ENCODE measurements at places on chromosomes 11 and 22.
A peak's percentile ranks its signal among the peaks of the same experiment; 100 is the strongest.

DNA sequence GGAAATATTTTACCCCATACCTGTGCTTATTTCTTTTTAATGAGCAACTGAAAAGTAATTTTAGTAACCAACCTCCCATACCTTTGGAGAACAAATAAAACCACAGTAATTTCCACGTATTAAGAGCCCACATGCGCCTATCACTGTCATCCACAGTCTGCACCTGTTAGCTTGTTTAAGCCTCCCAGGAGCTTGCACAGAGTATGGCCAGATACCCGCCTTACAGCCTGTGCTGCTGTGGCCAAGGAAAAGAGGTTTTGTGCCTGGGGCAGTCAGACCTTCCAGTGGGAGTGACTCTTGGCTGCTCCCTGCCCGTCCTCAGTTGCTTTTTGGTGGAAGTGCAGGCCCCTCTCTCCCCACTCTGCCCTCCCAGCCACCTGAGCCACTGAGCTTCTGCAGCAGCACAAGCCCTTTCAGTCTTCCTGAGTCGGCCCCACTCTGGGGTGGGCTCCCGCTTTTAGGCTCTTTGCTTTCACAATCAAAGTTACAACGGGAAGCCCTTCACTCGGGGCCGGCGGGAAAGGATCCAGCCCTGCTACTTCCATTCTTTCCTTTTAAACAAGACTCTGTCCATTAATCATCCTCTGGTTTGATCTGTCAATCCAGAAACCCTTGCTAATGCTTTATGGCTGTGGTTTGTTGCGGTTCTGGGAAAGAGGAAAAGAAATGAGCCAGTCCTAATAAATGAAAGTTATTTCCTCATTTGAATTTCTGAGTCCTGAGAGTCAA, 308.8 kb downstream of the TBC1D22A start:
- no peak overlapping the region for H3K4me3 ChIP-seq
- no peak overlapping the region for H3K27ac ChIP-seq
- H3K4me1 ChIP-seq: peaks cover 2% of the 10 kb centered on the region
- no peaks in the 10 kb centered on the region for H3K36me3 ChIP-seq
- DNase-seq: no peak

DNA sequence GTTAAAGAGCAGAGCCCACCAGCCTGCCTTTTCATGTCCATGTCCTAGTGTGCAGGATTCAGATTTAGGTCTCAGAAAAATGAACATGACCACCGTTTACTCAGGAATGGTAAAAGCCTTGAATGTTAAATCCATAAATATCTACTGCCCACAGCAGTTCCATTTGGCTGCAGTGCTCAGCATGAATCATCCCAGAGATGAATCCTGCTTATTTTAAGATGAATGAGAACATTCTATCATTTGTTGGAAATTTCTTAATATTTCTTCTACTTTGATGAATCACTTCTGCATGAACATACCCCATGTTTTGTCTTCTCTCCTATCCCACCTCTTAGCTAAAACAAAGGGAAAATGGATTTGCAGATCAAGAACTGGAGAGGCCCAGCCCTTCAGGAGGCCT, 47.5 kb upstream of the AQP11 start:
- H3K27me3 ChIP-seq: no peaks in the 10 kb centered on the region
- no peak overlapping the region for H3K4me3 ChIP-seq
- H3K4me1 ChIP-seq: no peaks in the 10 kb centered on the region
- H3K27ac ChIP-seq: no peak overlapping the region
- no peaks in the 10 kb centered on the region for H3K36me3 ChIP-seq

- no peaks in the 10 kb centered on the region for H3K36me3 ChIP-seq
- H3K4me3 ChIP-seq: no peak overlapping the region
- H3K27me3 ChIP-seq: peaks cover 24% of the 10 kb centered on the region
- H3K4me1 ChIP-seq: peaks cover 32% of the 10 kb centered on the region
- H3K27ac ChIP-seq: no peak overlapping the region
These were observed 2.6 kb downstream of the OVOL1 start for GRCh38 chr11:65789230-65790103.

DNA sequence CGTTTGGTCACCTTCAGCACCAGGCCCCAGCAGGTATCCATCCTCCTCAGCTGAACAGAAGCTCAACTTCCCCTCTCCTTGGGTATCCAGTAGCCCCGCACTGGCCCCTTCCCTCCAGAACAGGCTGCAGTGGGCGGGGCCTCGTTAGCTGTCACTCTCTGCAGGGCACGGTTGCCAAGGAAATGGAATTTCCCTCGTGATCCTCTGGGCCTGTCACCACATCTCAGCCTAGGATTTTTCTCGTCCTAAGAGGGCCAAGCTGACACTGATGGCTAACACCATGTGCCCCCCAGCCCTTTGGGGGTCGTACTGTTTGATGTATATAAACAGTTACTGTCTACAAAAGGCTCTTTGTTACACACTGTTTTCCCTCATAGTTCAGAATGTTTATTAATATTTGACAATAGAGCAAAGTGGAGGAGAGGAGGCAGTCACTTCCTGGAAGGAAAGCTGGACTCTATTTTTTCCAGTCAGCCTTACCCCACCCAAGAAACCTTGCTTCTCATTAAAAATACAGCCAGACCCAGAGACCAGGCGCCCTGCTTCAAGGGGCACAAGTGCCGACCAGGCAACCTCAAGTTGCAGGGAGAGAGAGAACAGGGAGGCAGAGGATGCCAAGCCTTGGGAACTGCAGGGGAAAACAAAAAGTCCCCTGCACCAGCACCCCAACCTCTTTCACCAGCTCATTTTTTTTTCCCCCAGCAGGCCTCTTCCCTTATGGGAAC, 44.5 kb downstream of the FEZ1 start:
- no peak overlapping the region for H3K27ac ChIP-seq
- H3K36me3 ChIP-seq: no peaks in the 10 kb centered on the region
- no peak for DNase-seq
- H3K4me1 ChIP-seq: no peaks in the 10 kb centered on the region
- H3K27me3 ChIP-seq: no peaks in the 10 kb centered on the region

- H3K27me3 ChIP-seq: no peaks in the 10 kb centered on the region
- H3K4me1 ChIP-seq: peaks cover 4% of the 10 kb centered on the region
- H3K36me3 ChIP-seq: no peaks in the 10 kb centered on the region
- H3K27ac ChIP-seq: no peak overlapping the region
These were observed 8.3 kb downstream of the C11orf86 start for GRCh38 chr11:66983275-66983924.

GRCh38 chr11:96338910-96339705, 3.9 kb downstream of the MAML2 start:
- H3K36me3 ChIP-seq: no peaks in the 10 kb centered on the region
- no peak for DNase-seq
- peak overlapping the region; percentile 74 for H3K4me3 ChIP-seq

DNA sequence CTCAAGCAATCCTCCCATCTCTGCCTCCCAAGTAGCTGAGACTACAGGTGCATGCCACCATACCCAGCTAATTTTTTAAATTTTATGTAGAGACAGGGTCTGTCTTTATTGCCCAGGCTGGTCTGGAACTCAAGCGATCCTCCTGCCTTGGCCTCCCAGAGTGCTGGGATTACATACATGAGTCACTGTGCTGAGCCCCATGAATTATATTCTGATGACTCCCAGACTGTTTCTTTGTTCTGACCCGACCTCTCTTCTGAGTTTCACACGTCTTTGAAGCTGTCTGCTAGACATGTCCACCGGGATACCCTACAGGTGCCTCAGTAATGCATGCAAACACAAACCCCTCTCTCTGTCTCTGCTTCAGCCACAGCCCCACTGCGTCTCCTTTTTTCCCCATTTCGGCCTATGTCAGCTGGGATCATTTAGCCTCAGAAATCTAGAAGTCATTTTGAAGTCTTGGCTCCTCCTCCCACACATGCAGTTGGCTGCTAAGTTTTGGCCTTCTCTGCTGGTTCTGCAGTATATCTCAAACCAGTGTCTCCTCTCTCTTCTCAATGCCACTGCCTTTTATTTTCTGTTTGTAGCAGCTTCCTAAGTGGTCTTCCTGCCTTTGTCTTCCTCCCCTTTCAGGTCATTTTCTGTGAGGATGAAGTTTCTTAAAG, 4.8 kb downstream of the VPS26B start:
- peaks cover 43% of the 10 kb centered on the region for H3K4me1 ChIP-seq
- H3K27me3 ChIP-seq: no peaks in the 10 kb centered on the region
- H3K4me3 ChIP-seq: no peak overlapping the region
- no peaks in the 10 kb centered on the region for H3K36me3 ChIP-seq

DNA sequence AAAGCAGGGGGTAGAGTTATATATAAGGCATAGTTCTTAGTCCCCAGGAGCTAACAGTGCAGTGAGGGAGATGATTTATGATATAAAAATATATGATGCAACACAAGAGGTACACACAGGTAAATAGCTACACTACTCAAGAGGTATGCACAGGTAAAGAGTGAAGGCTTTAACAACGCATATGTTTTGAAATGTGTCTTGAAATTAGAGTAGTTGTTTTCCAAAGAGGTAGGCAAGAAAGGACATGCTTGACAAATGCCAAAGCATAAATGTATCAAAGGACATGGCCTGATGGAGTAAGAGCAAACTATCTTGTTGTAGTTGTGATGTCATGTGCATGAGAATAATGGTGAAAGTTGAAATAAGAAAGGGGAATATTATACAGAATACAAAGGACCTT, 104.3 kb upstream of the C11orf87 start:
- DNase-seq: no peak
- H3K4me3 ChIP-seq: no peak overlapping the region
- no peaks in the 10 kb centered on the region for H3K4me1 ChIP-seq
- no peak overlapping the region for H3K27ac ChIP-seq
- no peaks in the 10 kb centered on the region for H3K36me3 ChIP-seq

GRCh38 chr11:102318469-102318868, 1.2 kb downstream of the BIRC3 start:
- H3K4me1 ChIP-seq: peaks cover 22% of the 10 kb centered on the region
- H3K4me3 ChIP-seq: peak overlapping the region; percentile 68
- H3K36me3 ChIP-seq: peaks cover 3% of the 10 kb centered on the region
- no peaks in the 10 kb centered on the region for H3K27me3 ChIP-seq
- DNase-seq: peak; percentile 43

DNA sequence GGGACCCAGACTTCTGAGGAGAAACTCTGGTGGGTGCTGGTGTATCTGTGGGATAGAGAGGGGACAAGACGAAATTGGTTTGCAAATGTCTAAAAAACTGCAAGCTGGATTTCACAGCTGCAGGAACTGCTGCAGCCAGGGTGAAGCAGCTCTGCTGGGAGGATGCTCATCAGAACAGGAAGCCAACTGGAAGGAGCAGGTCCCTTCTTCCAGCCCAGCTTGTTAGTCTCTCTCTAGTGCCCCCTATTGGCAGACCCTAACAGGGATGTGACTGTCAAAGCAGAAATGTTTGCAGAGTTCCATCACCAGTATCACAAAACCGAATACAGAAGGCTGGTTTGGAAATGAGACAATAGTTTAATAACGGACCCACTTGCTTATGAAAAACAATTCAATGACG, 74.8 kb upstream of the SLC22A12 start:
- no peak overlapping the region for H3K4me3 ChIP-seq
- H3K27ac ChIP-seq: no peak overlapping the region
- no peaks in the 10 kb centered on the region for H3K4me1 ChIP-seq
- DNase-seq: no peak

- no peak for DNase-seq
- H3K27ac ChIP-seq: no peak overlapping the region
- no peak overlapping the region for H3K4me3 ChIP-seq
- no peaks in the 10 kb centered on the region for H3K27me3 ChIP-seq
- H3K36me3 ChIP-seq: no peaks in the 10 kb centered on the region
These were observed 44.0 kb downstream of the SMIM38 start for GRCh38 chr11:69199583-69200315.

DNA sequence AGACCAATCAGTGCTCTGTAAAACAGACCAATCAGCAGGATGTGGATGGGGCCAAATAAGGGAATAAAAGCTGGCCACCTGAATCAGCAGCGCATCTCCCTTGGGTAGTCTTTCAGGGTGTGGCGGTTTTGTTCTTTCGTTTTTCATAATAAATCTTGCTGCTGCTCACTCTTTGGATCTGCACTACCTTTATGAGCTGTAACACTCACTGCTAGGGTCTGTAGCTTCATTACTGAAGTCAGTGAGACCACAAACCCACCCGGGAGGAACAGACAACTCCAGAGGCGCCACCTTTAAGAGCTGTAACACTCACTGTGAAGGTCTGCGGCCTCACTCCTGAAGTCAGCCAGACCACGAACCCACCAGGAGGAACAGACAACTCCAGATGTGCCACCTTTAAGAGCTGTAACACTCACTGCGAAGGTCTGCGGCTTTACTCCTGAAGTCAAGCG, 175.5 kb upstream of the PDGFD start:
- no peak overlapping the region for H3K4me3 ChIP-seq
- no peaks in the 10 kb centered on the region for H3K4me1 ChIP-seq
- DNase-seq: no peak
- no peak overlapping the region for H3K27ac ChIP-seq
- H3K27me3 ChIP-seq: no peaks in the 10 kb centered on the region

DNA sequence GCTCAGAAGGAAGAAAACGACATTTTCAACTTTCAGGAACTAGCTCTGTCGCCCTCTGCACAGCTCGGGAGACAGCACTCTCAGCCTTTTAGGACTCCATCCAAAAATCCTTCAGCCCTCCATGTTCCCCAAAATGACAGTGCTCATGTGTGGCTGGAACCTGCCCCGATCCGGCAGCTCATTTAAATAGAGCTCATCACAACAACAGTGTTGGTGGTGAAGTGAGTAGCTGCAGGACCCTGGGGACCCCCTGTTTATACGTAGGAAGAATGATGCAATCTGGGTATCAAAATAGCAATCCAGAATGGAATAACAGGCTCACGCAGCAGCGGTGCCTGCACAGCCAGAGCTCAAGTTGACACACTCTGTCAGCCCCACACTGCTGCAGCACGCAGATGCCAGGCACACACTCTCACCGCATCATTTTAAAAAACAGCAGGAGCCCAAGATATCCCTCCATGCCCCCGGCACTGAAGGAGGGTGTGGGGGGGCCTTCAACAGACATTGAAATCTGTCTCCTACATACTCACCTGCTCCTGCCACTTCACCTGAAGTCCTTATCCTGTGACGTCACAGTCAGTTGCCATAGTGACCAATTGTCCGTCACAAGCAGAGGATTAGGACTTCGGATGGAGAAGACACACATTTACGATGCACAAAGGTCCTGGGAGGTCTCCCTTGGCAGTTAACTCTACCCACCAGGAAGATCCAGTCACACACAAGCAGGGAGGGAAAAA, 24.0 kb downstream of the TRIM66 start:
- H3K4me3 ChIP-seq: no peak overlapping the region
- H3K27ac ChIP-seq: no peak overlapping the region
- H3K4me1 ChIP-seq: no peaks in the 10 kb centered on the region
- no peaks in the 10 kb centered on the region for H3K36me3 ChIP-seq
- H3K27me3 ChIP-seq: no peaks in the 10 kb centered on the region
- DNase-seq: no peak

GRCh38 chr11:93532281-93532789, 10.9 kb downstream of the SMCO4 start:
- no peak for DNase-seq
- H3K4me1 ChIP-seq: peaks cover 8% of the 10 kb centered on the region
- no peaks in the 10 kb centered on the region for H3K36me3 ChIP-seq
- no peaks in the 10 kb centered on the region for H3K27me3 ChIP-seq
- H3K27ac ChIP-seq: no peak overlapping the region

GRCh38 chr11:111416231-111416960, 37.3 kb upstream of the POU2AF1 start:
- no peak overlapping the region for H3K27ac ChIP-seq
- no peak overlapping the region for H3K4me3 ChIP-seq
- H3K27me3 ChIP-seq: no peaks in the 10 kb centered on the region
- no peak for DNase-seq
- H3K4me1 ChIP-seq: peaks cover 7% of the 10 kb centered on the region
- H3K36me3 ChIP-seq: no peaks in the 10 kb centered on the region

Data from effector memory CD4-positive, alpha-beta T cell (primary cell).